Right ventricle myocardium superior (tissue), 1 donor: ENCODE measurements at places on chromosomes 13 and 19.
A peak's percentile ranks its signal among the peaks of the same experiment; 100 is the strongest.

DNA sequence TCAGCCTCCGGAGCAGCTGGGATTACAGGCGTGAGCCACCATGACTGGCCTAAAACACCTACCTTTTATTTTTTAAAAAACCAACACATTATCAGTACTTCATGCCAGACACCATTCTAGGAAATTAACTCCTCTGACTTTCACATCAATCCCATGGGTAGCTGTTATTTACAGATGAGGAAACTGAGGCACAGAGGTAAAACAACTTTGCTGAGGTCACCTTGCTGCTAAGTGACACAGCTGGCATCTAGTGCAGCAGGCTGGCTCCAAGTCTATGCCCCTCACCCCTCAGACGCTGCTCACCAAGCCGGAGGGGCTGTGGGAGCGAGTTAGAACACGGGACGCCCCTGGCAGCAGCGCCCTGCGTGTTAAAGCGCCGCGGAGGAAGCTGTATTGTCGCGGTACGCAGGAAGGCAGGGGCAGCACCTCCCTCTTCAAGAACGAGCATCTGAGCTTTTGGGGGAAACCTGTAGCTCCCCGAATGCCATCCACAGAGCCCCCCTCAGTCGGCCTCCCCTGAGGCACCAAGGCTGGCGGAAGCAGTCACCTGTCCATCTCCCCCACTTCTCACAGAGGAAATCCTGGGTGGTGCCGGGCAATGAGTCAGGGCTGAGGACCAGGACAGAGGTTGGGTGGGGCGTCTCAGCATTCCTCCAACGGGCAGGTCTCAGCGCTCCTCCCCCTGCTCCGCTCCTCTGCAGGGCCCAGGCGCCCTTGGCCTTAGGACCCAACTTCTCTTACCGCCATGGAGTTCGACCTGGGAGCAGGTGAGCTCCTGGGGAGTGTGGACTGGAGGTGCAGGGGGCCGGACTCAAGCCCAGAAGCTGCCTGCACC is at the start of gene C19orf33:
Gene C19orf33 (plus strand): TSS at position 735 of the 835 bp plus-strand sequence. CDS start 11 bp downstream, at position 746.
- peak; percentile 55 for DNase-seq

DNA sequence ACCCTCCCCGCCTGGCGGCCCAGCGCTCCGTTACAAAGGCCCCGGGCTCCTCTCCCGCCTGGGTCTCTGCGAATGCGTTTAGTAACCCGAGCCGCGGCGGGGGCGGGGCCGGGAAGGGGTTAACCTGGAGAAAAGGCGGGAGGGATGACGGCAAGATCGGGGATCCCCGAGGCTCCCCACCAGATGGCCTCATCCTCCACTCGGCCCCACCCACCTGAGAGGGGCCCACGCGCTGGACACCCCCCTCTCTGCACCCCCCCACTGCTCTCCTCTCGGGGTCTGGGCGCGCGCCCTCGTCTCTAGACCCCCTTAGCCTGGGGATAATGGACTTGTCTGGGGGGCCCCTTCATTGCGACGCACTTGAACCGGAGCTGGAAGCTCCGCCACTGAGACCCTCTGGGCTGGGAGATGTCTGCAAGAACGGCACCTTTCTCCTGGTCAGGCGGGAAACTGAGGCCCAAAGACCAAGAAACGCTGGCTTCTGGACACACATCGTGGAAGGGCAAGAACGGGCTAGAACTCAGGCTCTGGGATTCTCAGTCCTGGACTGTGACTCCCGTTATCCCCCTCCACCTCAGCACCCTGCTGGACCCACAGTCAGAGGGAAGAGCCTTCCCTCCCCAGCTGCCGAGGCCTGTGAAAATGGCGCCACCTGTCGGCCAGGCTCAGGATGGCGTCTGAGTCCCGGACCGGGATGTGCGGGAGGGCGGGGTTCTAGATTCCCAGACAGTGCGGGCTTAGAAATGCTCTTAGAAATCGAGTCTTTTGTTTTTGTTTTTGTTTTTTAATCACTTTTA is 2.9 kb upstream of the LTBP4 start:
- DNase-seq = peak; percentile 93

- DNase-seq = no peak
Measured at GRCh38 chr19:6478815-6479214, 2.8 kb downstream of the DENND1C start.

GRCh38 chr19:7778081-7778480 is 15.0 kb downstream of the CLEC4M start:
- DNase-seq = no peak

GRCh38 chr13:50326811-50327210 is 311.6 kb downstream of the KCNRG start:
- no peak for DNase-seq

DNA sequence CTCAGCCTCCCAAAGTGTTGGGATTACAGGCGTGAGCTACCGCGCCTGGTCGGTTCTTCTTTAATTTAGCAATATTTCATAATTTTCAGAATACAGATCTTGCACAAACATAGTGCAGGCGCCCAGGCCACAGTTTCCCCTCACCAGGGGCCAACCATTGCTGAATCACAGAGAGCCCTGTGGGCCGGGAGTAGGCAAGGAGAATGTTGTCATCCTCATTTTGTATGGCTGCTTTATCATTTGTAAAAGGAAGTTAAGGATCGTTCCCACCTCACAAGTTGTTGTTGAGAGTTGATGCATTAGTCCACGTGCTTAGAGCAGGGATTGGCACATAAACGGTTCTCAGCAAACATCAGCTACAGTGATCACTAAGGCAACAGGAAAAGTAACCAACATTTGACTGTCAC is 30.2 kb downstream of the MEIS3 start:
- peak; percentile 70 for DNase-seq

GRCh38 chr13:26772531-26772930 is 11.9 kb upstream of the GPR12 start:
- DNase-seq = no peak

DNA sequence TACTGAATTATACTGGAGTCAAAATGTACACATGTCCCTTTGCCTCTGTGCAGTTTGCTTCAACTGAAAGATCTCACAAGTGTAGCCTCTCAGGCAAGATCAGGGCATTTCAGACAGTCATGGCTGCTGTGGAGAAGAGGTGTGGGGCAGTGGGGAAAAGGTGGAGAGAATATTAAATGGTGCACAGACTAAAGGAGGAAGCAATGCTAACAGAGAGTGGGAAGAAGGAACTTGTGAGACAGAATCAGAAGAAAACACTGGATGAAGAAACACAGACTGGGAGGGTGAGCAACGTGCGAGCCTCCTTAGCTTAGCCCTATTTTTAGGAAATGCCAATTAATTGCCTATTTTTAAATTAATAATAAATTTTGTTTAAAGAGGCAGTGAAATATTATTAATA is 49.6 kb upstream of the RAP2A start:
- DNase-seq = no peak

GRCh38 chr19:6466526-6467248 is 2.6 kb downstream of the CRB3 start:
- no peak for DNase-seq

DNA sequence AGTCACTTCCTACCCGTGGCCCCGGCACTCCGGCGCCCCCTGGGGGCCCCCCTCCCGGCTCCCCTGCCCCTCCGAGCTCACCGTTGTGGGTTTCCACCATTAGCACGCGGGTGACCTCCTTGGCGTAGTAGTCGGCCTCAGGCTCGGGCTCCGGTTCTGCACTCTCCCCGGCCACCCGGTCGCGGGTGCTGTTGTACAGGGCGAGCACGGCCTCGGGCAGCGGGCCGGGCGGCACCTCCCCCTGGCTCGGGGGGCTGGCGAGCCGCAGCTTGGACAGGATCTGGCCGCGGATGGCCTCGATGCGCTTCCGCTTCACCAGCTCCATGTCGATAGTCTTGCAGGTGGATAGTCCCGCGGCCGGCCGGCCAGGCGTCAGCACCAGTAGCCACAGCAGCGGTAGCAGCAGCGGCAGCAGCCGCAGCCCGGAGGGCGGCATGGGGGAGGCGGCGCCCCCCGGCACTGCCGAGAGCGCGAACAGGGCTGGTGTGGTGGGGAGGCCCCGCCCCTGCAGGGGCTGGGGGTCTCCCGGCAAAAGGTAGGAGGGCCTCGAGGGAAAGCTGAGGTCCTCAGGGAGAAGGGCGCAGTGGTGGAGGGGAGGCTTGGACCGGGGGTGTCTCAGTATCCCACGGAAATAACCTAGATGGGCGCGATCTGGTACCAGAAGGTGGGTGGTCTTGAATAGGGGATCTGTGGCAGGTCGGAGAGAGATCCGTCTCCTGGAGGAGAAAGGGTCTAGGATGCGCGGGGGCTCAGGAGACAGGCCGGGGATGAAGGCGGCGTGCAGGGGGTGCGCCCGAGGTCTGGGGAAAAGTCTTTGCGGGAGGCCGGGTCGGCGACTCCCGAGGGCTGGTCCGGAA is 885 bp downstream of the TGFB1 start:
- DNase-seq = peak; percentile 85

DNA sequence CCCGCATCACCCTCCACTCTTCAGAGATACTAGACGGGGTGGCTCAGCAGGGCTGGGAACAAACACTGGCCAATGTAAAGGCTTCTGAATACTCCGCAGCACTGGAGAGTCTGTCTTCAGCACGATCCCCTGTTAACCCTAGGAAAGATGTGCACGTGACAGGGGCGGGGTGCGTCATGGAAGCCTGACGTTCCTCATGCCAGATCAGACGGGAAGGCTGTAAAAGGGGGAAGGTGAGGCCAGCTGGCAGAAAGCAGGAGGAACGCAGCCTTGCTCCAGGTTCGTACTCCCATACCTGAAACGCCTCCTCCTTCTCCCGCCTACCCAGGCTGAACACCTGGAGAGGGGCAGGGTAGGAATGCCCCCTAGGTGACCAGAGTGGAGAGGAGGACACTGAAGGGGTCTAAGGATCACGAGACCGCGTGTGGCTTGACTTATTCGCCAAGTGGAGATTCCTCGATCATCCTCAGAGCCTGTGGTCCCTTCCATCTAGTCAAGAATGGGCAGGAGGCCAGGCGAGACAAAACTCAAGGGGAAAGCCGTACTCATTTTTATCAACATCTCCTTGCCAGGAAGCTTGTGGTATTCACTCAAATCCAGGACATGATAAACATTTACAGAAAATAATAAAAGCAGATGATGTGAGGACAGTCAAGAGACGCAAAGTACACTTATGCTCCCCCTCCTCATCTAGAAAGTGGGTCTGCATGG is 18.2 kb upstream of the FFAR2 start:
- DNase-seq = no peak

- peak; percentile 73 for DNase-seq
Measured at GRCh38 chr19:49441210-49441959, at the start of gene SLC17A7. TSS of gene SLC17A7 (minus strand) at chr19:49441527. CDS start at chr19:49441379, 148 bp downstream.

GRCh38 chr13:30744681-30745077 is 9.3 kb downstream of the ALOX5AP start:
- DNase-seq = no peak

GRCh38 chr13:36794706-36795105 is 24.3 kb upstream of the RFXAP start:
- DNase-seq = no peak

GRCh38 chr19:28887920-28888618 is 324.9 kb downstream of the UQCRFS1 start:
- DNase-seq = no peak

DNA sequence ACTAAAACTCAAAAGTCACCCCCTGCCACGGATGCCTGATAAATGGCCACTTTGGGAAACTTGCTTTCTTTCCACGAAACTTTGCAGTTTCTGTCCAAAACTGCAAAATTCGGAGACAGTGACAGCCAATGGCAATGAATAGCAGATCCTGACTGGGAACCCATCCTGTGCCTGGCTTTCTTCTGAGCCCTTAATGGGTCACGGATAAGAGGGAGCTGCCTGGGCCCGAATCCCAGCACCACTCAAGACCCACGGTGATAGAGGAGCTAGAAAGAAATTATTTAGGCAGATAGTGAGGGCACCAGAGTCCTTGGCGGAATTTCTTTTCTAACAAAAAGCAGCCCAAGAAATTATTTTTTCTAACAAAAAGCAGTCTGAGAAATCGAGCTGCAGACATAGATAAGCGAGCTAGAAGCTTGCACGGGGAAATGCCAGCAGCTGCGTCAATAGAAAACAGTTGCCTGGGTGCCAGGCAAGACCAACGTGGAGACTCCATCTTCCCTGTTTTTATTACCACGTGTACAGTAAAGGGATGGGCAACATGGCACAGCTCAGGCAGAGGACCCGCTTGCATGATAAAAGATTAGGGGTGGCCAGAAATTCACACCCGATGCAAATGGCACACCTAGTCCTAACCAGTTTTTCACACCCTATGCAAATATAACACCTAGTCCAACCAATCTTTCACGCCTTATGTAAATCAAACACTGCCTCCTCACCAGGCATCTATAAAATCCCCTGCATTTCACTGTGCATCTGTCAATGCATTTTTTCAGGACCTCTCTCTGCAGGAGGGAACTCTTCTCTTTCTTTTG is 7.1 kb upstream of the HSH2D start:
- no peak for DNase-seq

GRCh38 chr13:46529216-46529919 is 23.6 kb upstream of the LRCH1 start:
- DNase-seq = no peak

- DNase-seq = no peak
Measured at GRCh38 chr19:54186934-54187381, 2.4 kb downstream of the MBOAT7 start.
